ENCODE measurements at places on chromosomes 7 and 10.

DNA sequence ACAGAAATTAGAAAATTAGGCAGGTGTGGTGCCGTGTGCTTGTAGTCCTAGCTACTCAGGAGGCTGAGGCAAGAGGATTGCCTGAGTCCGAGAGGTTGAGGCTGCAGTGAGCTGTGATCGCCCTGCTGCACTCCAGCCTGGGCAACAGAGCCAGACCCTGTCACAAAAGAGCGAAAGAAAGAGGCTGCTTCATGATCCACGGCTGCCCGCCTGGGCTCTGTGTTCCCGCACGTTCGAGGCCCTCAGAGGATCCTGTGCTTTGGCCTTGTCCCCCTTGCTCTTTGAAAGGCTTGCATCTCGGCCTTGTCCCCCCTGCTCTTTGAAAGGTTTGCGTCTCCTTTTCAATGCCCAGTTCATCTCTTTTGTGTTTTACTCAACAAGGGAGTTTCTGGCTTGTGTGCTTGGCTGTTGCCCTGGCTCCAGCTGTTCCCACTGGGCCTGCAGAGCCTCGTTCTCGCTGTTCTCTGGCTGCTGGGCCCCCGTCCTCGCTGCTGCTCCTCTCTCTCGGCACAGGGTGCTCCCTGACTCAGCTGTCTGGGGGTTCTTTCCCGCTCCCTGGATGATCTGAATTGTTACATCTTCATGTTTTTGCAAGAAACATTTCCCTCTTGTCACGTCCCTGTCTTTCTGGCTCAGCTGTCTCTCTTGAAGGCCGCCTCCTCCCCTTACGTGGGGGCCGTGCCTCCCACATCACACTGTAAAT is 45.1 kb upstream of the INPP5A start:
- H3K4me3 ChIP-seq, result no peak overlapping the region
- ATAC-seq, result peak; percentile 73
- peaks cover 4% of the 10 kb centered on the region for H3K4me1 ChIP-seq

GRCh38 chr10:84008878-84009277 is 130.4 kb upstream of the GHITM start:
- H3K36me3 ChIP-seq, result no peaks in the 10 kb centered on the region
- H3K27me3 ChIP-seq, result peaks cover 11% of the 10 kb centered on the region

GRCh38 chr7:146659732-146660131 is 543.1 kb downstream of the CNTNAP2 start:
- no peak overlapping the region for H3K4me3 ChIP-seq
- H3K27me3 ChIP-seq, result no peaks in the 10 kb centered on the region

- H3K27me3 ChIP-seq, result no peaks in the 10 kb centered on the region
- H3K27ac ChIP-seq, result no peak overlapping the region
- H3K36me3 ChIP-seq, result no peaks in the 10 kb centered on the region
- H3K4me1 ChIP-seq, result peaks cover 40% of the 10 kb centered on the region
- no peak overlapping the region for H3K4me3 ChIP-seq
- ATAC-seq, result no peak
These were observed 80.0 kb downstream of the ARID5B start for GRCh38 chr10:61981460-61981859.

Data from gastroesophageal sphincter (tissue), 4 donors.